CD4-positive, alpha-beta T cell treated with Interleukin-21 for 1 hour (primary cell): ENCODE measurements at places on chromosomes 7 and 10.
A peak's percentile ranks its signal among the peaks of the same experiment; 100 is the strongest.

DNA sequence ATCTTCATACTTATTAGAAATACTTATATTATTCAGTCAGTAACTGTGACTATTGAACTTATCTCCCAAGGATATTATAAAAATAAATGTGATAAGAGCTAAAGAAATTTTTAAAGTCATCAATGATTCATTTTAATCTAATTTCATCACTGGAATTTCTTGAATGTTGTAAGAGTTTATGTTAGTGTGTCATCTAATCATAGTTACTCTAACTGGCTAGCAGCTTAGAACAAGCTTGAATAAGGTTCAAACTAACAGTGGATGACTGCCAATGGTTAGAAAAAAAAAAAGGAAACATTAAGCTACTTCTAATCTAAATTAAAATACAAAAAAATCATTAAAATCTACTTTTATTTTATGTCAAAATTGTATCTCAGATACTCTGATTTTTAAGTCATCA, 1066.3 kb downstream of the CNTNAP2 start:
- DNase-seq, result no peak

DNA sequence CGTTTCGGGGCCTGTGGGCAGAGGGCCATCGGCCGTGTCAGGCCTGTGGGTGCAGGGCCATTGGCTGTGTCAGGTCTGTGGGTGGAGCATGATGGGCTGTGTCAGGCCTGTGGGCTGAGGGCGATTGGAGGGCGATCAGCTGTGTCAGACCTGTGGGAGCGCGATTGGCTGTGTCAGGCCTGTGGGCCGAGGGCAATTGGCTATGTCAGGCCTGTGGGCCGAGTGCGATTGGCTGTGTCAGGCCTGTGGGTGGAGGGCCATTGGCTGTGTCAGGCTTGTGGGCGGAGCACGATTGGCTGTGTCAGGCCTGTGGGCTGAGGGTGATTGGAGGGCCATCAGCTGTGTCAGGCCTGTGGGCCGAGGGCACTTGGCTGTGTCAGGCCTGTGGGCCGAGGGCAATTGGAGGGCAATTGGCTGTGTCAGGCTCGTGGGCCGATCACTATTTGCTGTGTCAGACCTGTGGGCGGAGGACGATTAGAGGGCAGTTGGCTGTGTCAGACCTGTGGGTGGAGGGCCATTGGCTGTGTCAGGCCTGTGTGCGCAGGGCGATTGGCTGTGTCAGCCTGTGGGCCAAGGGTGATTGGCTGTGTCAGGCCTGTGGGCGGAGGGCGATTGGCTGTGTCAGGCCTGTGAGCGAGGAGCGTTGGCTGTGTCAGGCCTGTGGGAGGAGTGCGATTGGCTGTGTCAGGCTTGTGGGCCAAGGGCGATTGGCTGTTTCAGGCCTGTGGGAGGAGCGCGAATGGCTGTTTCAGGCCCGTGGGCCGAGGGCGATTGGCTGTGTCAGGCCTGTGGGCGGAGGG, 54.1 kb downstream of the DYNC2I1 start:
- DNase-seq, result no peak

DNA sequence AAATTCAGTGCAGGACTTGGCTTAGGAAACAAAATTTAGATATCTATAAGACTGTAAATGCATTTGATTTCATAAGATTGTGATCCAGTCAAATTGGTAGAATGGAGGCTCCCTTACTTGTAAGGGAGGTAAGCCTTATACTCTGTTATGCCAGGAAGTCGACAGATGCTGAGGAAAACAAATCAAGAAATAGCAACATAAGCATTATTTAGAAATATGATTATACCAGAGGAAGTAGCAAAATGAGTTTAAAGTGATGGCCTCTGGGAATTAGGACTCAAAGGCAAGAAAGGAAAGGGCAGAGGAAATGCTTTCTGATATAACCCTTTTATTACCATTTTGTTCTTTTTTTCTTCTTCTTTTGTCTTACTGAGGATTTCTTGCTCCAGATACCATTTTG, 40.5 kb upstream of the MTPAP start:
- no peak for DNase-seq

DNA sequence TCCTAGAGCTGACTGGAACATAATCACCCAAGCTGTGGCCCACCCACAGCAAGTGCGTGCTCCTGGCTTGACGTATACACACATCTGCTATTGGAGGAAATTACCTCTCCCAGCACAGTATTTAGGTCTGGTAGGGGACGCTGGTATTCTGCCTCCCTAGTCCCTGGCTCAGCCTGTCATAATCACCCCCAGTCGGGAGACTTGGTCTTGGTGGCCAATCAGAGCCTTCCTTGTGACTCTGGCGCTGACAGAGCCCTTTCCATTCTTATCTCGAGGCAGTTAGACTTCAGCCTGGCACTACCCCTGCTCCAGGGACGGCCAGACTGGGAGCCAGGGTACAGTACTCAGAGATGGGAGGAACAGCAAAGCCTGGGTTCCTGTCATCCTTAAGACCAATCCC, 14.3 kb upstream of the PRKAG2 start:
- DNase-seq, result no peak

GRCh38 chr7:6436385-6436685, 11.4 kb downstream of the DAGLB start:
- peak; percentile 22 for DNase-seq

DNA sequence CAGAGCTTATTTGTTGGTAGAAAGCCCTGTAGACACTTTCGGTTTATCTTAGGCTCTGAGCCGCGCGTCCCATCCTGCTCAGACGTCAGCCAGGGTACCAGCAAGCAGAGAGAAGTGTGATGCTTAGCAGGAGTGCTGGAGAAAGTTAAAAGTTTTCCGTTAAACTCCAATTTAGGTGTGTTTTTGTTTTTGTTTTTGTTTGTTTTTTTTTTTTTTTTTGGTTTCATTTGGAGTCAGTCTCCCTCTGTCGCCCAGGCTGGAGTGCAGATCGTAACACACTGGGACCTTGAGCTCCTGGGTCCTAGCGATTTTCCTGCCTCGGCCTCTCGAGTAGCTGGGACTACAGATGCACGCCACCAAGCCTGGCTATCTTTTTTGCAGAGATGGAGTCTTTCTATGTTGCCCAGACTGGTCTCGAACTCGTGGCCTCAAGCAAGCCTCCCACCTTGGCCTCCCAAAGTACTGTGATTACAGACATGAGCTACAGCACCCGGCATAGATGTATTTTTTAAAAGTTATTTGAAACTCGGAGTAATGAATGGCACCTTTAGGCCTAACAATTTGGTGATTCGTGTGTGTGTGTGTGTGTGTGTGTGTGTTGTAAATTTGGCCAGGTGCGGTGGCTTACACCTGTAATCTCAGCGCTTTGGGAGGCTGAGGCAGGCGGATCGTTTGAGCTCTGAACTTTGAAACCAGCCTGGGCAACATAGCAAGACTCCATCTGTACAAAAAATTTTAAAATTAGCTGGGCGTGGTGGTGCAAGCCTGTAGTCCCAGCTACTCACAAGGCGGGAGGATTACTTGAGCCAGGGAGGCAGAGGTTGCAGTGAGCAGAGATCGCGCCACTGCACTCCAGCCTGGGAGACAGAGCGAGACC, 1.3 kb upstream of the HIP1 start:
- no peak for DNase-seq

GRCh38 chr7:150432915-150433892, 17.2 kb upstream of the GIMAP8 start:
- no peak for DNase-seq
